ENCODE measurements at places on chromosomes 5 and 9. TPM values are rescaled to one million over a fixed set of nuclear protein-coding genes. Genes with fewer than 3 reads are reported as not detected.

The TNFSF15 gene
- 1.3 TPM for total RNA-seq

DNA sequence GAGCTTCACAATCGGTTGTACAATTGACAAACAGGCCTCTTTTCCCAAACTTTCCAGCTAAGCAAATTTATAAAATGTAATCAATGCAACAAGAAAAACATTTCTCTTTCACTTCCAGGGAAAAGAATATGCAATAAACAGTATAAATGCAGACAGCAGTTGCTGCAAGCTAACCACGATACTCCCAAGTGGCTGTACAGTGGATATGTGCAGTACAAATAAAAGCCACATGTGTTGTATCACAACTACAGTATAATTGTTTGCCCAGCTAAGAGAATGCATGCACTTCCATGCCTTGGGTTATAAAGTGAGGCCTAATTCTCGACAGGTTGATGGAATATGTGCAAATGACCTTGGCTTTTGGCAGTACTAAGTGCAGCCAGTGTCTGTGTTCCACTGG lies 16.7 kb upstream of the PDCL start:
- no peak for DNase-seq
- H3K4me3 ChIP-seq: no peak overlapping the region
- H3K4me1 ChIP-seq: no peaks in the 10 kb centered on the region
- H3K36me3 ChIP-seq: peaks cover 27% of the 10 kb centered on the region

The BAAT gene
- not detected for total RNA-seq

The ADGRD2 gene
- total RNA-seq: not detected
